ENCODE measurements at places on chromosomes 5 and 9.
A peak's percentile ranks its signal among the peaks of the same experiment; 100 is the strongest.

GRCh38 chr9:20980832-20981455 lies 50.5 kb downstream of the HACD4 start:
- peak; percentile 7 for DNase-seq

GRCh38 chr5:94522117-94522516 lies 96.3 kb downstream of the KIAA0825 start:
- no peak for DNase-seq

DNA sequence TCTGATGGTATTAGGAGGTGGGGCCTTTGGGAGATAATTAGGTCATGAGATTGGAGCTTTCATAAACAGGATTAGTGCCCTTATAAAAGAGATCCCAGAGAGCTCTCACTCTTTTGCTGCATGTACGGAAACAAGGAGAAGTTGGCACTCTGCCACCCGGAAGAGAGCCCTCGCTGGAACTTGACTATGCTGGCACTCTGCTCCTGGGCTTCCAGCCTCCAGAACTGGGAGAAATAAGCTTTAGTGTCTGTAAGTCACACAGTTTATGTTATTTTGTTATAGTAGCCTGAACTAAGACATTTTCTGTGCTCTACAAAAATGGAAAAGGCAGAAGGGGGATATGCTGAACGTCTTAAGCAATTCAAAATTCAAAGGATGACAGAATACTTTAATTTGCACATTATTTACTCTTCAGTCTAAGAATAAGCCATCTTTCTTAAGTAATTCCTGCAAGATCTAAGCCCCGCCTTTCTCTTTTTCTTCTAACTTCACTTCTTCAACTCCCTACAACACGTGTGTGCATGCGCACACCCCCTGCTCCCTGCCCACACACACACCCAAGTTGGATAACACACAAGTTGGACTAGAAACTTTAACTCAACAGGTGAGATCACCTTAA lies 17.3 kb downstream of the NFIB start:
- no peak for DNase-seq

- DNase-seq = peak; percentile 92
Observed at GRCh38 chr5:14510156-14510734, 71.3 kb upstream of the OTULINL start.

DNA sequence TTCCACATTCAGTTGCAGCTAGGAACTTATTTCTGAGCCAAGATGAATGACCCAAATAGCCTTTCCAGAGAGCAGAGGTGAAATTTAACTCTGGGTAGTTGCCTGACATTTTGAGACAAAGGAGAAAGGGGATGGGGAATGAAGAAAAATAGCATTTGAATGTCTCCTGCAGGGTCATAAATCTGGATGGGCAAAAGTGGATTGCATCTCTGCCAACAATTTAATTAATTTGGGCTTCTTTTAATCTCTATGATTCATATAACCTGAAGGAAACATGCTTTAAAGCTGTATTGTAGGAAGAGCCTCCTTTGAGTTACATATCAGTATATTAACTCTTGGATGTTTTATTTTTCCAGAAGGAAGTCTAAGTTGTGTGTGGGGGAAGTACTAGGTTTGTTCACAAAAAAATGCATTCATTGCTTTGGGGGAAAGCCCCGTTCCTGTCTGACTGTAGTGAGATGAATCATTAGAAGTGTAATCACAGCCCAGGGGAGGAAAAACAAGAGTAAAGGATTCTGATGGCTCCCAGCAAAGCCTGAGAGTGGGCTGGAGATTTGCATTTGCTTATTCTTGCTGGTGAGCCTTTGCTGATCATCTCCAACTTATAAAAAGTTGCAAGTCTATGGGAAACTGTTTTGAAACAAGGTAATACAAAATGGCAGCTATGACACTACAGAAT lies 133.0 kb upstream of the IQGAP2 start:
- DNase-seq = no peak

- DNase-seq = peak; percentile 12
Observed at GRCh38 chr5:159331093-159331973, 1.0 kb upstream of the IL12B start.

- no peak for DNase-seq
Observed at GRCh38 chr9:21452681-21453080, 12.4 kb downstream of the IFNA1 start.

DNA sequence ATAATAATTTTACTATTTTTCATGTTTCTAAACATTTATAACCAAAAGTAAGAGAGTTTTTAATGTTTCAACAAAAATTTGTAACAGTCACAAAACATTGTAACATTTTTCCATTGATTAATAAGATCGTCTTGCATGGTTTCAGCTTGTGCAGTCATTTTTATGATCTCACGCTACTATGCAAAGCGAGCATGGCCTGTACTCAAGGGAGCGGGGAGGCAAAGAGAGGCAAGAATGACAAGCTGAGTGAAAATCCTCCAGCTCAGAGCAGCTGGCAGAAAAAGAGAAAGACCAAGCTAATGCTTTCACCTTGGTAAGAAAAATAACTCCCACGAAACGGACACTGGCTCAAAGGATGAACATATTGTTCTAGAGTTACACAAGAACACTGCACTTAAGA lies 90.0 kb upstream of the SV2C start:
- DNase-seq = no peak

GRCh38 chr5:143251190-143251589 lies 152.3 kb downstream of the NR3C1 start:
- DNase-seq = no peak

DNA sequence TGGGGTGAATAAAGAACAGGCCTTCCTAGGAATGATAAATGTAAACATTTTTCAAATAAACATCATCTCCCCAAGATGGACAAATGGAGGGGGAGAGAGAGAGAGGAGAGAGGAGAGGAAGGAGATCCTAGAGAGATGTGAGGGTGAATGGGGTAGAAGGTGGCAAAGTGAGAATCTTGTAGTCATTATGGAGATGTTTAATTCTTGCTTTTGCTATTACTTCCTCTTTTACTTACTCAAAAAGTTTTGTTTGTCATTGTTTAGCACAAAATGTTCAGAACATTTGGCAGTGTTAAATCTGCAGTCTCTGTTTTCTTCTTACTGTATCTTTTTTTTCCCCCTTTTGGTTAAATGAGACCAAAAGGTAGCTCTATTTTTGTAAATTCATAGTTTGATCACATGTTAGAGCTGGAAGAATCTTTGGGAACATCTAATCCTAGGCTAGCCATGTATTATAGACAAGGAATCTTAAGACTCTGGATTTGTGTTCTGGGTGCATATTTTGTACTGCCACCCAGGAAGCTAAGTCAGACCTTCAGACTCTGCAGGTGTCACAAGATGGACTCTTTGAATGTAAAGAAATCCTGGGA lies 266.1 kb downstream of the NTRK2 start:
- DNase-seq = no peak

- no peak for DNase-seq
Observed at GRCh38 chr5:68557162-68557936, 341.8 kb downstream of the PIK3R1 start.

DNA sequence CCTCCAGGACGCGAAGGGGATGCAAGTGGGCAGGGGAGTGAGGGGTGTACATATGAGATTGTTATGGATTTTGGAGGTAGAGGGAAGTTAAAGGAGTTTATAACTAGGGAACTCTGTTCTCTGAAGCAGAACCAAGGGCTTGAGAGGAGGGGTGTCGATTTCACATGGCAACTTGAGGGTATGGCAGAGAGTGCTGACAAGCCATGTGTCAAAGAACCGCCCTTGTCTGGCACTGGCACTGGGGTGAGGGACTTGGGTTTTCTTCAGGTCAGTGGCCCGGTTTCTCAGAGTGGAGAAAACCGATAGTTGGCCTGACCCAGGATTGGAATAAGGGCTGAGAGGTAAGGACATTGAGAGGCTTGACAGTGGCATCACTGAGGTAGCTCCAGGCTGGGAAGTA lies 47.7 kb upstream of the TESK1 start:
- no peak for DNase-seq

DNA sequence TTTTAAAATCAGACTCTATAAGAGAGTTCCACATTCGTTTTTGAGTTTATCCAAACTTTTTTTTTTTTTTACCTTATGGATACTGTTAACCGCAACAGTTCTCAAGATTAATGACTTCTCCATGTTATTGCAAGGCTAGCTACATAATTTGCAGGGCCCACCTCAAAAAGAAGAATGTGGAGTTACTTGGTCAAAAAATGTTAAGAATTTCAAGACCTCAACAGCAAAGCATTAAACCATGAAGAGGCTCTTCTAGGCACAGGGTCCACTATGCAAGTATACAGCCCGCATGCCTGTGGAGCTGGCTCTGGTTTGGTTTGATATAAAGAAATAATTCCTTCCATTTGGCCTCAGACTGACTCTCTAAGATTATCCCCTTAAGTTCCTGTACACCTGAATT lies 133.3 kb upstream of the TLX3 start:
- no peak for DNase-seq

- no peak for DNase-seq
Observed at GRCh38 chr5:95087816-95088317, 197.0 kb downstream of the MCTP1 start.

DNA sequence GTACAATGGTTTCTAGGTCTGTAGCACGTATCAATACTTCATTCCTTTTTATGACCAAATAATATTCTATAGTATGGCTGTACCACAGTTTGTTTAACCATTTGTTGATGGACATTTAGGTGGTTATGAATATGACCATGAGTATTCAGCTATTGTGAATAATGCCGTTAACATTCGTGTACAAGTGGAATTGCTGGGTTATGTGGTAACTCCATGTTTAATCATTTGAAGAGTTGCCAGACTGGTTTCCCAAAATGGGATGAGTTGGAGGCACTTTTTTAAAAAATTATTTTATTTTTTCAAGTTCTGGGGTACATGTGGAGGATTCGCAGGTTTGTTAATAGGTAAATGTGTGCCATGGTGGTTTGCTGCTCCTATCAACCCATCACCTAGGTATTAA lies 4.6 kb downstream of the SNX2 start:
- DNase-seq = no peak

GRCh38 chr5:88883836-88884607 lies 1.0 kb upstream of the MEF2C start:
- no peak for DNase-seq

- DNase-seq = no peak
Observed at GRCh38 chr9:1100201-1100600, 50.0 kb downstream of the DMRT2 start.

GRCh38 chr9:134271338-134272301 lies 54.6 kb upstream of the RXRA start:
- no peak for DNase-seq

GRCh38 chr5:135033901-135034235 lies at the start of gene PITX1:
TSS of gene PITX1 (minus strand) at chr5:135034228. CDS start at chr5:135033881, 347 bp downstream.
- DNase-seq = no peak

DNA sequence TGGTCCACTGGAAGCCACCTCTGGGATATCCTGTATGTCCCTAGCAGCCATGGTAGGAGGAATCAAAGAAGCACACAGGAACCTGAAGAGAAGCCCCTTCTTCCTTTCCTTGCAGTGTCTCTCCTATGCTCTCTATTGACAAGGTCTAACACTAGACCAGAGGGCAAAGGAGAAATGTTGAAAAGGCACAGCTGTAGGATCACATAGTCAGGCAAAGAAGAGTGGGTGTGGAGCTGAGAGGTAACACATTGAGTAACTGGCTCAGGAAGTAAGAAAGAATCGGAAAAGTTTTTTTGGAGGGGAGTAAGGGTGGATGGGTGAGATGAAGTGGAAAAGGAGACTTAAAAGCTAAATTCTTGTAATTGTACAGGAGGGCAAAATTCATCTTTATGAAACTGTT lies 100.1 kb downstream of the FOCAD start:
- DNase-seq = no peak

DNA sequence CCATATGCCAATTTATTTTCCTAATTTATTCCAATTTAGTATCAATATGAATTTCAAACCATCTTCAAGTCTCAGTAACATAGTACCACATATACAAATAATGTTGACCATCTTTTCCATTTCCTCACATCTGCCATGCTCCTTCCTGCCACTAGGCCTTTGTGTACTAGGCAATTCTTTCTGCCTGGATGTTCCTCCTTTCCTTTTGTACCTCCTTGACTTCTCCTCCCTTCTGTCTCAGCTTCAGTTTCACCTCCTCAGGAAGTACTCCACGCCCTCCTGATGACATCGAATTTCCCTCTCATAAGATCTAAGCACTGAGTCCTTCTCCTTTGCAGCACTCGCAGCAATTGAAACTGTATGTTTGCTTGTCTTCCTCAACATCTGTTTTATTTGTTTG lies 53.9 kb downstream of the MEF2C start:
- no peak for DNase-seq

- DNase-seq = no peak
Observed at GRCh38 chr5:15799014-15799413, 299.0 kb downstream of the FBXL7 start.

DNA sequence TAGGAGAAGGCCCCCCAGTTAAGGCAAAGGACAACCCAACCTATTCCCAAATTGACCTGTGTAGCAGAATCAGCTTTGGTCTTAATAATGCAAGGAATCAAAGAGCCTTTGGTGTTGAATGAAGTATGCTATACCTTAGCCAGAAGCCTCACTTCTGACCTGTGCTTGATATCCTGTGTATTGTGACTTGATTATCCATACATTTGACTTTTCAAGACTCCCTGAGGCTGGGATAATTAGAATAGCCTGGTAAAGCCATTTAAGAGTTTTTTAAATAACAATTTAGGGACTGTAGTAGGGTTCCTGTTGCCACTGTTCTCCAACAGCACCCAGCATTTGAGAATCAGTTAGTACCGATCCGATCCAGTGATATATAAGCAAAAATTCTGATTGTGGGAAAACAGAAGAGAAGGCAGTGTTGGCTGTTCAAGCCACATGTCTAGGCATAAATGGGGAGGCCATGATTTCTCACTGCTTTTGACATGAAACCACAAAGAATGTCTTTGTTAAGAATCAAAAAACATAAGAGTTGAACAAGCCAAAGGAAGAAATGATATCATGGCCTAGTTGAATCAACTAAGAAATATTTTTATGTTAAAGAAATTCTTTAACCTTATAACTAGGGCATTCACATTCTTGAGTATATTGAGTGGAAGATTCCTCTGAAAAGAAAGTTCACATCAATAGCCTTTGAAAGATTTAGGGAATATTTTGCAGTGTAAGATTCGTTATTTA lies 98.9 kb downstream of the F2RL2 start:
- DNase-seq = no peak

GRCh38 chr5:35482167-35482755 lies 135.4 kb upstream of the SPEF2 start:
- DNase-seq = no peak

DNA sequence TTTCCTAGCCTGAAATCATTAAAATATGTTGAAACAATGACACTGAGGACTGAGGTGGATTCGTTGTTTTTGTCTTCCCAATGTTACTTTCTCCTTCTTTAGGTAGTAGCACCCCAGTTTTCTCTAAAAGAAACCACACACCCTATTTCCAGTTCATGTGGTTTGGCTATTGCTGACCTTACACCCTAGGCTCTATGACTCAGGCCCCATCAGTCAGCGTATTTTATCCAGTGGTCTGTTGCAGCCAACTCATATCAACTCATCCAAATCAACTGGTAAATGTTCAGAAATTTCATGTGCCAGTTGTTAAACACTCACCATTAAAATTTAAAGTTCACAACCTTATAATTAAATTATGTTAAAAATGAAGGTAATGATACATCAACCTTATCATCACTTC lies 44.6 kb upstream of the NFIB start:
- DNase-seq = no peak

GRCh38 chr5:108064302-108064701 lies 317.6 kb downstream of the FBXL17 start:
- no peak for DNase-seq

Measured in NCI-H1694 treated with DMSO at 0.1 percent for 48 hours (cell line).